ENCODE measurements at places on chromosomes 13 and 19. TPM values are rescaled to one million over a fixed set of nuclear protein-coding genes. Genes with fewer than 3 reads are reported as not detected.

GRCh38 chr19:18185538-18185937, 7.5 kb upstream of the MPV17L2 start:
- DNase-seq = no peak

- DNase-seq = no peak
Observed at GRCh38 chr13:40994581-40995230, 24.4 kb downstream of the ELF1 start.

GRCh38 chr19:3440082-3440481, 40.2 kb downstream of the SMIM24 start:
- peak; percentile 34 for DNase-seq

DNA sequence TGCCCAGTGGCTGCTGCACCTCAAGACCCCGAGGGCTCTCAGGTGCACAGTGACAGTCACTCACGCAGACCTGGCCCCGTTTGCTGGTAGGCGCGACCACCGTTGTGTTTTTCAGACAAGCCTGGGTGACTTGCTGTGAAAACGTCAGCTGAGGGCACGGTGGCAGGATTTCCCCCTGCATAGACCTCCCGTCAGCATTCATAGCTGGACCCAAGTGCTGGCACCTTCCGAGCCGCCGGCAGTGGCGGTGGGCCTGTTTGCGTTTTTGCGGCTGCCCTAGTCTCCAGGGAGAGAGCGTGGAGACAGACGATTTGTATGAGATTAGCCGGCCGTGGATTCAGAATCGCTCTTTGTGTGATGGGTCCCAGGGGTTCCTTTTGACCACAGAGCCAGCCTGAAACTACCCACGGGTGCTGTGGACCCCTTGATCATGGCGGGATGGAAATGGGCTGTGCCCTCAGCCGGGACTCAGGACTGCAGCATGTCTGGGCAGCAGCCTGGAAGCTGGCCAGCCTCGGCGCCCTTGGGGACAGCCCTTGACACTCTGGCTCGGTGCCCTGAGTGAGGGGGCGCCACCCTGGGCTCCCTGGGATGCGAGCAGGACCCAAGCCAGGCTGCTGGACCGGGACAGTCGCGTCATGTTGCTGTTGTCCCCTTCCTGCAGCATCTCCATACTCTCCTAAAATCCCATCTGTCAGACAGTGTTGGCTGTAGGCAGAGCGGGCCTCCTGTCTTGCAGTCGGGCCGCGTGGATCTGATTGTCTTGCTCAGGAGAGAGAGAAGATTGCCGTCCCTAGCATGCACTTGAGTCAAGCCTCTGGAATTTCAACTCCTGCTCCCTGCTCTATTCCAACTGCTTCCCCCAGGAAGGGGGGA, 8.6 kb downstream of the KDM4B start:
- no peak for DNase-seq

GRCh38 chr19:39845172-39845571, 1.0 kb downstream of the FBL start:
- no peak for DNase-seq

DNA sequence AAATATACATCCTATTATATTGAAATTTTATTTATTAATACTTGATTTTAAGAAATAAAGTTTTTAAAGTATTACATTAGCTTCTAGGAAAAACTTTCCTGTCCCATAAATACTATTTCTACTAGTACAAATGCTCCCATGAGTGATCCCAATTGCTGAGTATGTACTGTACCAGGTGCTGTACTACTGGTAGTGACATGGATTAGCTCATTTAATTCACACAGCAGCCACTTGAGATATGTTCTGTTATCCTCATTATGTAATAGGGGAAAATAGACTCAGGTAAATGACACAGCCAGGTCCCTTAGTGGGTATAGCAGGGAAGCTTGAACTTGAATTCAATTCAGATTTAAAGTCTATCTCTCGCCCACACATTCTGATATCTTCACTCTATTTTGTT, 363.1 kb downstream of the FGF14 start:
- no peak for DNase-seq

DNA sequence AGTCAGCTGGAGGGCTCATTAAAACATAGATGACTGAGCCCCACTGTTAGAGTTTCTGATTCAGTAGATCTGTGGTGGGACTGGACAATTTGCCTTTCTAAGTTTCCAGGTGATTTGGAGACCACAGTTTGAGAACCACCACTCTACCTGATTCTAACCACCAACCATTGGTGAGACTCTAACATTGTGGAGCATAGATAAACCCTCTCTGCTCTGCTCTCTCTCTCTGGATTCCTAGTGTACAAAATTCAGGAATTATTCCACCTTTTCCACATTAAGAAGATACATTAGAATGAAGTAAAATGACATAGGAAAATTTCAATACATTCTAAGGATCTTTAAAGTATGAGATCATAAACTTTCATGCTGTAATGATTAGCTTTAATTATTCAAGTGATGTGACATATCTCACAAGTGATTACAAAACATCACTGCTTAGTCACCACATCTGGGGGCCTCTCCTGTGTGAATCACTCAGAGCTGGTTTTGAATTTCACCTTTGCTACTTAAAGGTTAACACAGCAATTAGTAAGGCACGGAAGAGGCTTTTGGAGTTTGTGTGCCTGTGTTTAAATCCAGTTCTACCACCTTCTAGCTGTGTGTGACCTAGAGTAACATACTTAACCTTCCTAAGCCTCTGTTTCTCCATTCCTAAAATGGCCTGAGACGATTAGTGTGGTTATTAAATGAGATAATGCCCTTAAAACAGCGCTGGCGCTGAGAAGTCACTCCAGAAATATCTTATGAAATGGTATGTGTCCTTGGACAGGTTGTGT, 78.5 kb upstream of the NBEA start:
- peak; percentile 32 for DNase-seq

DNA sequence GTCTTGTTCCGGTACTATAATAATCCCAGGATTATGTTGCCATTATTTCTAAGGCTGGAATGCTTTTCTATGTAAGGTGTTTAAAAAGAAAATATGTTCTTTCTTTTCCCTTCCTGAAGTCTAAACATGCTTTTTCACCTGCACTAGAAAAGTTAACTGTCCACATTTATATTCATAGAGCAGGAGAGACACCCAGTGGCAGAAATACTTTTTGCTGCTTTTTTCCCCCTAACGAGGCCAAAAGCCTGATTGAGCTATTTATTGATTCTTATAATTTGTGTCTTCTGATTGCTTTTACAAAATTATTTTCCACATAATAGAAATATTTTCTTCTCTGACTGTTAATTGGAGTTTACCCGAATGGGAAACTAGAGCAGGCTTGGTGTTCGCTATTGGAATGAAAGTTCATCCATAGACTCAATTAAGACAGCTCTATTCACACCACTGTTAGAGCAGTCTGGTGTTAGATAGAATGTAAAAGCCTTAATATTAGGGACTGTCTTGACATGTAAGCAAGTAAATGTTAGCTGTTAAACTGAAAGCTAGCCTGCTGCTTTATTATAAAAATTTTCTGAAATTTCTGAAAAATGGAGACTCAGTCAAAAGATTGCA, 15.8 kb downstream of the GPR180 start:
- DNase-seq = no peak

DNA sequence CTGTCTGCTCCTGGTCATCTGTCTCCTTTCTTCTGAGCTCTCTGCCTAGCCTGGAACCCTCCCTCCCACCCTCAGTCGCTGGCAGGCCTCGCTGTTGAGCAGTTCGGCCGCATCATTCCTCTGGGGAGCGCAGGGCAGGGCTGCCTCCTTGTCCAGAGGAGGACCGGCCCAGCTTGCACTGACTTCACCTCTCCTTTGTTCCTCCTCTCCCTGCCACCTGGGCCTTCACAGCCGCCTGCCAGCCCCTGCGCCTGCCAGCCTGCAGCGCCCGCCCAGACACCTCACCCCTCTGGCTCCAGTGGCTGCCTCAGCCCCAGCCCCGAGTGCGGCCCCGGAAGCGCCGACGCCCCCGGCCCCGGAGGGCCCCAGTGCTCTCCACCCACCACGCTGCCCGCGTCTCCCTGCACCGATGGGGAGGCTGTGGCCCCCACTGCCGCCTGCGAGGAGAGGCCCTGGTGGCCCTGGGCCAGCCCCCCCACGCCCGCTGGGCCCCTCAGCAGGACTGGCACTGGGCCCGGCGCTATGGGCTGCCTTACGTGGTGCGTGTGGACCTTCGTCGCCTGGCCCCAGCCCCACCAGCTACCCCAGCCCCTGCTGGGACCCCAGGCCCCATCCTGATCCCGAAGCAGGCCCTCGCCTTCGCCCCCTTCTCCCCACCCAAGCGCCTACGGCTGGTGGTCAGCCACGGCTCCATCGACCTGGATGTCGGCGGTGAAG, 7.2 kb downstream of the KMT5C start:
- no peak for DNase-seq

GRCh38 chr19:41479757-41480191, 36.8 kb downstream of the ERICH4 start:
- no peak for DNase-seq

IZUMO2 gene
- not detected for total RNA-seq

PGLYRP1 gene
- not detected for total RNA-seq
